GM12878 (cell line): ENCODE measurements at places on chromosomes 3 and 15. TPM values are rescaled to one million over a fixed set of nuclear protein-coding genes. Genes with fewer than 3 reads are reported as not detected.

The IL17RB gene
- 2.3 and 3.5 TPM in 2 replicates for polyA plus RNA-seq

The SHQ1 gene
- 51.7 and 53.7 TPM in 2 replicates for polyA plus RNA-seq

The C3orf52 gene
- polyA plus RNA-seq, result 1.3 and 1.8 TPM in 2 replicates

The PRRT3 gene
- 8.5 and 10.0 TPM in 2 replicates for polyA plus RNA-seq

The ITIH1 gene
- polyA plus RNA-seq, result not detected in 2 replicates

The PPP2R3A gene
- 0.06 and 0.14 TPM in 2 replicates for polyA plus RNA-seq

The GABRR3 gene
- not detected in 2 replicates for polyA plus RNA-seq

The FGF7 gene
- 0.23 TPM in 1 of 2 replicates, not detected in the other for polyA plus RNA-seq

The KATNBL1 gene
- polyA plus RNA-seq, result 47.4 and 54.9 TPM in 2 replicates
